ENCODE measurements at places on chromosomes 6 and 20.

DNA sequence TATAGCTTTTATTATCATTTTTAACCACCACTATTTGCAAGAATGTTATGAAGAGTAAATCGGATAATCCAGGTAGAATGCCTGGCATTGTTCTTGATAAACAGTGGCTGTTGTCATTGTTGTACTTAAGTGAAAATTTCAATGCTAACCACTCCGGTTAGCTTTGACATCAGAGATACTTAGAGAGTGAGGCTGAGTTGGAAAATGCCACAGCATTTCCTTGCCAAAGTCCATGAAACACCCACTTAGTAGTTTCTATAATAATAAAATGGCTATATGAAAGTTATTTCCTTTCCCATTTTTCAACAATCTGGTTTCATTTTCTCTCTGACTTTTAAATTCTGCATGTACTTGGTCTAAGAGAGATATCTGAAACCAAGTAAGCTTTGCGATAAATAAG is 132.0 kb downstream of the CDK19 start:
- no peak for DNase-seq

DNA sequence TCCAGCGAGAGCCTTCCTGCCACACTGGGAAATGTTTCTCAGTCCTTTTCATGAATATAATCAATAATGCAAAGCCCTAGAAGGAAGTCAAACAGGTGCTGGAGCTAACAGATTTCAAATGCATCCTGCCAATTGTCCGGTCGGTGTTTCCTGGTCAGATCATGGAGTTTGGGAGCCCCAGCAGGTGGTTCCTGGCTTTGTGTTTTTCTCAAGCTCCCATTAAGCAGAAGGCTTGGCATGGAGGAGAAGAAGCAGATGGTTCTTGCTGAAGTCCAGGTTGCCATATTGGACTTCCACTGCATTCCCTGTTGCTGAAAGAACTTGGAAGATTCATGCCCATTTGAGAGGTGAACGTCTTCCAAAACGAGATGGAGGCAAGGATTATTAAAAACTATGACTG is 68.6 kb downstream of the GFOD1 start:
- no peak for DNase-seq

- DNase-seq = no peak
Observed at GRCh38 chr6:89258912-89259311, 41.8 kb upstream of the GABRR1 start.

GRCh38 chr6:77786935-77787629 is 134.2 kb downstream of the MEI4 start:
- no peak for DNase-seq

- no peak for DNase-seq
Observed at GRCh38 chr6:89409461-89410035, 2.5 kb downstream of the RRAGD start.

DNA sequence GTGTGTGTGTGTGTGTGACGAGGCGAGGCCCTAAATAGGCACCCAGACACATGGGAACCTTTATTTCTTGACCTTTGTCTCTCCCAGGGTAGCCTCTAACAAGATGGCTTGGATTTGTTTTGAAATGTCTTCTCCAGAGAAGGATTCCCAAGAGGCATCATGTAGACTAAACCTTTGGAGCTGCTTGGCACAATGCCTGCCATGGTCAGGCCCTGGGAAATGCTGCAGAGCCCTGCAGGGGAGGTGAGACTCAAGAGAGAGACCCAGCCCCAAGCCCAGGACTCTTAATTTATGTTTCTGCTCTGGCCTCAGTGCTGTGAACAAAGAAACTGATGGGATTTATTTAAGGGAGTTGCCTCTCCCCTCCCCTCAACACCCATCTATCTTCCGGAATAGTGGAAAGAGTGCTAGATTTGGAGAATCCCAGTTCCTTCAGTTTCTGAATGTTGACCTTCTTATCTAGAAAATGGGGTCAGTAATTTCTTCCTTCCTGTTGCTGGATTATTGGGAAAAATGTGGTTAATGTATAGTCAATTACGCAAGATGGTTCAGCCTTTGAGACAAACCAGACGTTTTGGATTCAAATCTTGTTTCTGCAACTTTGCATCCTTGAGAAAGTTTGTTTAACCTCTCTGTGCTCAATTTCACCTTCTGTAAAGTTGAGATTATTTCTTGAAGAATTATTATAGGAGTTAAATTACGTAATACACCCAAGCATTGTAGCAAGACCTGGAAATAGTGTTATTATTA is 434.8 kb downstream of the MAFB start:
- no peak for DNase-seq

DNA sequence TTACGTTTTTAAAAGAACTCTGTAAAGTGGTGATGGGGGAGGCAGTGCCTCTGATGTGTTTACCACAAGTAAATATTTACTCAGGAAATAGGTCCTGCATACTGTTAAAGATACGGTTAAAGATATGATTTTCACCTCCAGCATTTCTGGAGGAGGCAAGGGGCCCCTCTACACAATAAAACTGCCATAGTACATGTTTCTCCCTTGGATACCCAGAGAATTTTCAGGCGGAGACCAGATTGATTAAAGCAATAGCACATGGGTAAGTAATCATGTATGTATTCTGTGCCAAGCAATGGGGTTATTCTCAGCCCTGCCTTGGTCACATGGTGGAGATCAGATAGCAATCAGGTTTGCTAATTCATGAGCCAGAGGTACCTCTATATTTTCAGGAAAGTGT is 9.6 kb downstream of the RIPOR2 start:
- DNase-seq = no peak

DNA sequence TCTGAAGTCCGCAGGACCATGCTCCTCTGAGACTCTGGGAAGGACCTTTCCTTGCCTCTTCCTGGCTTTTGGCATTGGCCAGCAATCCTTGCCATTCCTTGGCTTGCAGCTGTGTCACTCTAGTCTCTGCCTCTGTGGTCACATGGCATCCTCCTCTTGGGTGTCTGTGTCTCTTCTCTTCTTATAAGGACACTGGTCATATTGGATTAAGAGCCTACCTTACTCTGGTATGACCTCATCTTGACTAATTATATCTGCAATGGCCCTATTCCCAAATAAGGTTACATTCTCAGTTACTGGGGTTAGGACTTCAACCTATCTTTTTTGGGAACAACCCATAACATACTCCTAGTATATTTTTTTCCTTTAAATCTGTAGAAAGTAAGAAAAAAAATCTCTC is 49.9 kb upstream of the GTSF1L start:
- DNase-seq = no peak

- no peak for DNase-seq
Observed at GRCh38 chr6:7176208-7176607, 68.4 kb downstream of the RREB1 start.

GRCh38 chr6:27966044-27966443 is 9.0 kb downstream of the OR2B6 start:
- no peak for DNase-seq

DNA sequence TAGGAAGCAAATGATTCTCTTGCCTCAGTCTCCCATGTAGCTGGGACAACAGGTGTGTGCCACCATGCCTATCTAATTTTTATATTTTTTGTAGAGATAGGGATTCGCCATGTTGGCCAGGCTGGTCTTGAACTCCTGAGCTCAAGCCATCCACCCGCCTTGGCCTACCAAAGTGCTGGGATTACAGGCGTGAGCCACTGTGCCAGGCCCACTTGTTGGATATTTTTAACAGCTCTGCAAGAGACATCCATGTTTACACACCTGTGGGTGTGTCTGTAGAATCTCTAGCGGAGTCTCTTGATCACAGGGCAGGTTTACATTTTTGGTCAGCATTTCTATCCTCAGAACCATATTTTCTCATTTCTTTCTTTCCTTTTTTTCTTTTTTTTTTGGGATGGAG is 53.1 kb upstream of the ZFP64 start:
- no peak for DNase-seq

- DNase-seq = no peak
Observed at GRCh38 chr6:15442467-15442866, 196.6 kb downstream of the JARID2 start.

DNA sequence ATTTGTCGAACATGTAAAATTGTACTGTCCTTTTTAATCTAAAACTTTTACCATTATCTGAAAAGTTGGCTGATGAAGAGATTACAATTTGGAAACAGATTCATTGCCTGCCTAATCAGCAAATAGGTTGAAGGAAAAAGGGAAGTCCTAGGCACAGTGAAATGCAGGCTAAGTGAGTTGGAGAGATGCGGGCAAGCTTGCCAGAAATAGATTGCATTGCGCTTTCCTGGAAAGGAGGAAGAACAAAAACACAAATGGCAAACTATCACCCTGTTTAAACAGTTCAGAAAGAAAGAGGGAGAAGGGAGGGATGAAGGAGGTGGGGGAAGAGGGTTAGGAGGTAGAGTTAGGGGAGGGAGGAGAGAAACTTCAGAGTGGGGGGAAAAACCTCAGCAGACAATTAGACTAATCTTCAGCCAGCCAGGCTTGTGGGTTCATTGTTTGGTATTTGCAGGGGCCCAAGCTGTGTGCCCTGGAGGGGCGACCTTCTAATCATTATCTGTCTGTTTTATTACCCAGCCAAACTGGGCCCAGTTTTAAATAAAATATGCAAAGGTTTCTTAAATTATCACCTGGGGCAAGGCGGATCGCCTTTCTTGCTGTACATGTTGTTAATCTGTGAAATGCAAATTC is 465.2 kb downstream of the TFAP2B start:
- no peak for DNase-seq

DNA sequence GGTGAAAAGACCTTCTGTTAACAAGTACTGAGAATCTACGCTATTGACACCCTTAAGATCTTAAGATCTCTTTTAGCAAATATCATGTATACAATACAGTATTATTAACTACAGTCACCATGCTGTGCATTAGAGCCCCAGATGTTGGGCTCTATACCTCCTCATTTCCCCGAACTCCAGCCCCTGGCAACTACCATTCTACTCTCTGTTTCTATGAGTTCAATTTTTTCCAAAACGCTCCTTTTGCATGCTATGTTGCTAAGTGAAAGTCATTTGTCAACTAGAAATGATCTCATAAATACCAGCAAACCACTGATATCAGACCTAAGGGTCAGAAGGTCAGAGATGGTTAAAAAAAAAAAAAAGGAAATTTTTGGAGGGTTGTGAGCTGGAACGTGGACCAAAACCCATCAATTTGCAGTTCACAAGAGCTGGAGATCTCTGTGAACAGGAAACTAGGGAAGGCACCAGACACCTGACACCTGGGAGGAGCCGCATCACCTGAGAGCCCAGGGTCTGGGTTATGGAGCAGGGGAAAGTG is 122.0 kb upstream of the KCNK16 start:
- no peak for DNase-seq

GRCh38 chr6:122472022-122472340 is 374 bp upstream of the SERINC1 start:
- no peak for DNase-seq

GRCh38 chr20:62635852-62636251 is 6.5 kb upstream of the SLCO4A1 start:
- DNase-seq = no peak

GRCh38 chr20:53071833-53072232 is 99.7 kb downstream of the TSHZ2 start:
- no peak for DNase-seq

GRCh38 chr6:143952947-143953701 is 54.9 kb downstream of the PLAGL1 start:
- DNase-seq = no peak

GRCh38 chr20:61840779-61841455 is 224.8 kb downstream of the TAF4 start:
- no peak for DNase-seq

GRCh38 chr6:105764315-105764714 is 321.8 kb upstream of the PRDM1 start:
- no peak for DNase-seq

- DNase-seq = no peak
Observed at GRCh38 chr20:45630371-45630770, 713 bp downstream of the WFDC9 start.

DNA sequence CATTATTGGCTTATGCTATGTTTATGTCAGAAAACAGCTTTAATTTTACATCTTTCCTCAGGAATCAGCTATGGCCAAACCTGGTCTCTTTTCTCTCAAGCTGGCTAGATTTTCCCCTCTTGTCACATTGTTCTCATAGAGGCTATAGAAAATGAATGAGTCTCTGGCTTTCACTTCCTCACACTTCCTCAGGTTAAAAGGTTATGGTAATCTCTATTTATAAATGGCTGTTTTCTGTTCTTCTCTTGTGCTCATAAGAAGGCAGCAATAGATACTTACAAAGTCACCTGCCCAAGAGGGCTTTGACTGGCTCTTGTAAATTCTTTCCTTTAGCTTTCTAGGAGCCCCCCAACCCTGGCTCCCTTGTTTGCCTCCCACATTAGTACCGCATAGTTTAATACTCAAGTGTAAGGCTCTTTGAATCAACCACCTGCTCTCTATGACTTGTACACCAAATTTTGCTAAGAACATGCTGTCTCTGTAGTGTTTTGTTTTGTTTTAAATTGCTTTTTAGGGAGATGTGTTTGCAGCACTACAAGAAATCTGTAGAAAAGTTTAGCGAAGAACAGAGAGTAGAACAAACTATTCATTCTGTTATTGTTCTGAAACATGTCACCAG is 897.4 kb upstream of the CITED2 start:
- DNase-seq = no peak

DNA sequence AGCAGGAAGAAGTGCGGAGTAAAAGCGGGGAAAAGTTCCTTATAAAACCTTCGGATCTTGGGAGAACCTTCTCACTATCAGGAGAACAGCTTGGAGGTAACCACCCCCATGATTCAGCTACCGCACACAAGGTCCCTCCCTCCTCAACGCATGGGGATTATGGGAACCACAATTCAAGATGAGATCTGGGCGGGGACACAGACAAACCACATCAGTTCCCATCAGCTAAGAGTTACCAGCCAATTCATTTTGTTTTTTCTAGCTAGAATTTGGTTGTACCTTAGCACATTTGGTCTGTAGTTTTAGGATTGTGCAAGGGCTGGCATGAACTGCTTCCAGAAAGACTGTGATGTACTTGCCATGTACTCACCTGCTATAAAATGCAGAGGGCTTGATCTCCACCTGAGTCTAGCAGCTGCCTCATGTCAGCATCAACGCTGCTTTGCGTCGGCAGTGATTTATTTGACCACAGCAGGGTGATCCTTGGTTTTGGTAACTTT is 94.7 kb upstream of the SLC2A12 start:
- DNase-seq = no peak

- DNase-seq = no peak
Observed at GRCh38 chr6:33017694-33018353, 8.4 kb upstream of the HLA-DOA start.

DNA sequence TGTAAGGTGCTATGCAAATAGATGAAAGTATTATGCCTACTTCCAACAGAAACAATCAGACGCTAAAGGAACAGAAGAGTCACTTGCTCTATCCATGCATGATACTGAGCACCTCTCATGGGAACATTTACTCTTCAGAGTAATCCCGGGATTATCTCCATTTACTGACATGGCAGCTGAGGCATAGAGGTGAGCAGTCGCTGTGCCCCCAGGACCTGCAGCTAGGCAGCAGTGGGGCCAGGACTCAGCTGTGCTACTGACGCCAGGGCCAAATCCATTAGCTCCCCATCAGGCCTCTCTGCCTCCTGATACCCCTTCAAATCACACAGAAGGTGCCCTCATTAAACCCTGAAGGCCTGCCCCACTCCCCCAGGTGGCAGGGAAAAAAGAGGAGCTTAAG is 51.9 kb downstream of the TRAM2 start:
- DNase-seq = no peak

DNA sequence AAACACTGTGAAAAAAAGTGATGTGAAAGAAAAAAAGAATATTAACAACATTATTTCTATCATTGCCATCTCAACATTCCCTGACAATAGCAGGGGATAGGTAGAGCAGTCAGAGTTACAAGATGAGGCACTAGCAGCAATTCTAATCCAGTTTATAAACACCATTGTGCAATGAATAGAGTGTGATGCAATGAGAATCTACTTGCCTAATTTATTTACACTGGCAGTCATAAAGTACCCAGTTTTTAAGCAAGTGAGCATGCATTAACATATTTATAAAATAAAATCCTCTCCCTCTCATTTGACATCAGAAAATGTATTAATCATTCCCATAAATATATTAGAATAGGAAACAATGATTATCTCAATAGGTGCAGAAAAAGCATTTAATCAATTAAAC is 2.5 kb upstream of the MANEA start:
- no peak for DNase-seq
